ENCODE measurements at places on chromosomes 2 and 18.

DNA sequence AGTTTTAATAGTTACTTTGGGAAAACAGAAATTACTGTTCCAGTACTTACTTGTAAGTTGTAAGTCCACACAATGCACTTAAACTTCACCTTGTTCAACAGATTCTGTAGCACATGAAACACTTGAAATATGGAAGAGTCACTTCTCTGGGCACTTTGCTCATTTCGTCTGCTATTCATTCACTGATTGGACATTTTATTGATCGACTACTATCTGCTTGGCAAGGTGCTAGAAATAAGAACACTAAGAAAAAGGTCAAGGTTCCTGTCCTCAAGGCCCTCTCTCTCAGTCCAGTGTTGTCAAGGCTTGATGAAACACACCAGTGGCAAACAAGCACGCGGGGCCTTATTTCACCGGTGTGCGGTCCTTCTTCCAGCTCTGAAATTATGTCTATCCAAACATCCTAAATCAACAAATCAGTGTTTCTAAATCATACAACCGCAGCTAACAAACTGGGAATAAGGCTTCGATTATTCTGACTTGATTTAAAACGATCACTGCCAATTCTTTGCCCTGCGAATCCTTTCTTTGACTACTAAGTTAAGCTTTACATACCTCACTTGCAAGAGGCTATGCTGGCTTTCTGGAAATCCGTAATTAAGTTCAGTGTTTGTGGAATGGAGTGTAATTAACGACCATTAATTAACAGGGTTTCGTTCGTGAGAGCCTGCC is 780 bp upstream of the ITGAV start:
- no peak for DNase-seq

DNA sequence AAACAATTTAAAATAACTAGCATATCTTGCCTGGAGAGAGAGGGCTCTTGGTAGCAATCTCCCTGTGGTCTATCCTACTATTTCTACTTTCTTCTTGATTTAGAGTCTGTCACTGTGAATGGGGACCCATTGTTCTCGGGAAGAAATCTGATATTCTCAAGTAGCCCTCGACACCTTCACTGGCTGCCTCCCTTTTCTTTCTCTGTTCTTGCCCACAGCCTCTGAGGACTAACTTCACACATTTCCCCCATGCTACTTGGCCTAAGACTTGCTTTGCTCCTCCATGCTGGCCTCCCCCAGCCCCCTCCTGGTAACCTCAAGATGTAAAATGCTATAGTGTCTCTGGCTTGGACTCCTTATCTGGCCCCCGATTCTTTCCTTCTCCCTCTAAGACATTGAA is 58.8 kb upstream of the NT5C1B start:
- DNase-seq = no peak

DNA sequence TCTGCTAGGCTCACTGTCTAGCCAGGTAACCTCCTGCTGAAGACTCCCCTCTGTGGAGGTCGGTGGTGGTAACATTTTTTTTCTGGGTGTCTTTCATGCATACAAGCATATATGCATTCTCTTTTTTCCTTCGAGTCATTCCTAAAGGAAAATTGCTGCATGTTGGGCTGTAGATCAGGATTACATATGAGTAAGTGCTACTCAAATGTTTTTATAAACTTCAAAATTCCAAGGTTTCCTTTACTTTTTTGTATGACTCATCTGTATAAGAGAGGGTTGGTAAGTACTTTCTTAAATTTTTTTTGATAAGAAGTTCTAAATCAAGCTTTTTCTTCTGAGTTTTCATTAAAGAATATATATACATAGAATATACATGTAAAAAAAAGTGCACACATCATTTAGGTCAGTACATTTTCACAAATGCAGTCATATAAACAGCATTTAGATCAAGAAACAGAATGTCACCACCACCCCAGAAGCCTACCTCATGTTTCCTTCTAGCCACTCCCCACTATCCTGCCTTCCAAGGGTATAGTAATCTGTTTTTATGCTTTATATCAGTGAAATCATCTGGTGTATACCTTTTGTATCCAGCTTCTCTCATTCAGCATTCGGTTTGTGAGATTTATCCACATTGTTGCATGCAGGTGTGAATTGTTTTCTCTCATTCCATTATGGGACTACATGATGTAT is 128.0 kb upstream of the MAP3K20 start:
- no peak for DNase-seq

- DNase-seq = no peak
Measured at GRCh38 chr2:69225933-69226332, 161.1 kb downstream of the GFPT1 start.
